ENCODE measurements at places on chromosomes 16 and 17.

GRCh38 chr17:48927978-48928745, 16.5 kb downstream of the SNF8 start:
- DNase-seq = no peak

DNA sequence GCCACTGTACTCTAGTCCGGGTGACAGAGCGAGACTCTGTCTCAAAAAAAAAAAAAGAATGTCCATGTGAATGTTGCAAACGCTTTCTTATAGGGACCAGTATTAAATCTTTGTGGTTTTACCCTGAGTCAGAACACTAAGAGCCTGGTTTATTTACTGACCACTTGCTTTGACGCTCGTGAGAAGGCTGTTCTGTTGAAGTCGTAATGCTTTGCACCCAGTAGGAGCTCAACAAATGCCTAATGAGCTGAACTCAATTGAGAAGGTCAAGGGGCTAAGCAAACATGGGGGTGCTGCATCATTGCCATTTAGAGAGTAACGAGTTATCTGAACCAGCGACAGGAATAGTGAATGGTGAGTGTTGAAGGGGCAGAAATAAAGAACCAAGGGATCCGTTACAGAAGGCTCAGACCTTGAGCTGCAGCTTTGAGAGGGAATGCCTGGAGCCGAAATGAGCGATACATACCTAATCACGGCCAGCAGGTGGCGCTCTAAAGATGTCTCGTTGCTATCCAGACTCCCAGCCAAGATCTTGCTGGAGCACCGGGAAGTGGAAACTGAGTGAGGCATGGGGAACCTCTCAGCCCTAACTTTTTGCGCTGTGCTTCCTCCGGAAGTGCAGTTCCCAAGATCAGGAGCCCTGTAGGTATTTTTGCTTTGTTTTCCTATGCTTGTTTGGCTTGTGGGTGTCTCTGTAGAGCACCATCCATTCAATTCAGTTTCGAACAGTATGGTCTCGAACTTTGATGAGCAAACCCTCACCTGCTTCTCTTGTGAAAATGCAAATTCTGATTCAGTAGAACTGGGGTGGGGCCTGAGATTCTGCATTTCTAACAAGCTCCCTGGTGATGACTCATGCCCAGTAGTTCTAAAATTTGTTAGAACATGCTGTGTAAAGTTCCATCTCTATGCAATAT, 12.6 kb upstream of the RNF222 start:
- DNase-seq = peak; percentile 79

GRCh38 chr17:47733674-47734410, 806 bp downstream of the TBX21 start:
- no peak for DNase-seq

DNA sequence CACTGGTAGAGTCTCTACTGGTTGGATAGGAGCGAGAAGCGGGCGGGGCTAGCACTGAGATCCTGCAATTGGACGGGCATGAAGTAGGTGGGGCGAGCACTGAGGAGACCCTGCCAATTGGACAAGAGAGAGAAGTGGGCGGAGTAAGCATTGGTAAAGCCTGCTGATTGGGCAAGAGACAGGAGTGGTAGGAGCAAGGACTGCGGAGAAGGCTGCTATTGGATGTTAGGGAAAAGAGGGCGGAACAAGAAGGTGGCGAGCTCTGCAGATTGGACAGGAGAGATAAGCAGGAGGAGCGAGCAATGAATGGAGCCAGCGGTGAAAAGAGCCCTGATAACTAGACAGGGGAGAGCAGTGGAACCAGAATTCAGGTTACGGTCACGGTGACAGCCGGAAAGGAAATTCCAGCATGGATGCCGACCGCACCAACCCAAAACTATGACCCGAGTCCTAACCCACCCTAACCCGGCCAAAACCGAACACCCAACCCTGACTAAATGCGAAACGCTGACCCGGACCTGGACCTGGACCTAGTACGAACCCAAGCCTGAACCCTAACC, 4.8 kb downstream of the SCGB1C2 start:
- peak; percentile 37 for DNase-seq

- DNase-seq = no peak
Observed at GRCh38 chr17:81666092-81666341, 388 bp downstream of the OXLD1 start.

DNA sequence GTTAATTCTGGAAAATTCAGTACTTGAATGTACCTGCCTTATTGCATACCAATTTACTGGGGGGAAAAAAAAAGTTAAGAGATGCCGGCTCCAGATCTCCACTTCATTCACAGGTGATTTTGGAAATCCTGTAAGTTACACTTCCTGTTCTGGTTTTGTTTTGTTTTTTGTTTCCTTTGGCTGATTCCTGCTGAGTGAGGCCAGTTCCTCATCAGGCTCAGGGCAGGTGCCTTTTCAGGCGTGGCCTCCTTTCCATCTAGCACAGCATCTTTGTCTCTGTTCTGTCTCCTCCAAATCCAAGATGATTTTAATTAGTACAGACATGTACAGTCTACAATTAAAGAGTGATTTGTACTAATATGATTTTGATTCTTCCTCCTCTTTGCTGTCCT, 19.2 kb downstream of the CYB561 start:
- no peak for DNase-seq
